Thoracic aorta (tissue), 2 donors: ENCODE measurements at places on chromosomes 5 and 9. TPM values are rescaled to one million over a fixed set of nuclear protein-coding genes. Genes with fewer than 3 reads are reported as not detected.

- no peaks in the 10 kb centered on the region for H3K27me3 ChIP-seq
- peaks cover 10% of the 10 kb centered on the region for H3K36me3 ChIP-seq
- peaks cover 9% of the 10 kb centered on the region for H3K4me1 ChIP-seq
Measured at GRCh38 chr5:43073597-43074546, 33.8 kb upstream of the ANXA2R start.

Gene SLC46A2
- 2.0 TPM for total RNA-seq

- H3K27ac ChIP-seq: no peak overlapping the region
- H3K4me1 ChIP-seq: no peaks in the 10 kb centered on the region
- H3K4me3 ChIP-seq: no peak overlapping the region
Measured at GRCh38 chr5:118902656-118903438, 85.5 kb downstream of the DTWD2 start.

- H3K36me3 ChIP-seq: no peaks in the 10 kb centered on the region
- DNase-seq: no peak
- no peaks in the 10 kb centered on the region for H3K27me3 ChIP-seq
- H3K4me1 ChIP-seq: no peaks in the 10 kb centered on the region
Measured at GRCh38 chr5:107814183-107814827, 143.6 kb upstream of the EFNA5 start.

- H3K36me3 ChIP-seq: no peaks in the 10 kb centered on the region
- no peaks in the 10 kb centered on the region for H3K4me1 ChIP-seq
- DNase-seq: no peak
- peak overlapping the region; percentile 42 for H3K27ac ChIP-seq
Measured at GRCh38 chr5:589588-589987, 22.6 kb upstream of the CEP72 start.

- H3K36me3 ChIP-seq: no peaks in the 10 kb centered on the region
- DNase-seq: no peak
- no peak overlapping the region for H3K27ac ChIP-seq
- peaks cover 6% of the 10 kb centered on the region for H3K4me1 ChIP-seq
- no peaks in the 10 kb centered on the region for H3K27me3 ChIP-seq
Measured at GRCh38 chr5:54713923-54714581, 196.5 kb downstream of the SNX18 start.

Gene SYNPO
- 191 TPM for total RNA-seq

DNA sequence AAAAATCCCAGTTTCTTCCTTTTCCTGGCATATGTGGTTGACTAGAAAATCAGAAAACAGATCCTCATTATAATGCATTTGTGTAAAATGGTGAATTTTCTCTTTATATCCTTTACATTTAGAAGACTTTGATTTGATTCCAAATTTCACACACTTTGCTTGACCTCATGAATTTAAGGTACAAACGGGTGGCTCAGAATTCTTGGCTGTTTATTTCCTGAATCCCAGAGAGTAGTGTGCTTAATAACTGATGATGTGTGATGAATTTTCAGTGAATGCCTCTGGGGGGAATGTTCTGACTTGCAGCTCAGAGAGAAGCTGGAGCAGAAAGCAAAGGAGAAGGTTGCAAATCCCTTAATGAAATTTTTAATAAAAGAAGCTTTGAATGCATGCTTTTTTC lies 126.8 kb downstream of the SPATA31D1 start:
- H3K36me3 ChIP-seq: no peaks in the 10 kb centered on the region
- no peaks in the 10 kb centered on the region for H3K4me1 ChIP-seq
- H3K4me3 ChIP-seq: no peak overlapping the region
- no peak overlapping the region for H3K27ac ChIP-seq

GRCh38 chr9:111000202-111000601 lies 38.1 kb downstream of the LPAR1 start:
- DNase-seq: no peak
- H3K27ac ChIP-seq: peak overlapping the region; percentile 7
- peaks cover 42% of the 10 kb centered on the region for H3K4me1 ChIP-seq
- no peaks in the 10 kb centered on the region for H3K36me3 ChIP-seq
- H3K4me3 ChIP-seq: no peak overlapping the region
- no peaks in the 10 kb centered on the region for H3K27me3 ChIP-seq

DNA sequence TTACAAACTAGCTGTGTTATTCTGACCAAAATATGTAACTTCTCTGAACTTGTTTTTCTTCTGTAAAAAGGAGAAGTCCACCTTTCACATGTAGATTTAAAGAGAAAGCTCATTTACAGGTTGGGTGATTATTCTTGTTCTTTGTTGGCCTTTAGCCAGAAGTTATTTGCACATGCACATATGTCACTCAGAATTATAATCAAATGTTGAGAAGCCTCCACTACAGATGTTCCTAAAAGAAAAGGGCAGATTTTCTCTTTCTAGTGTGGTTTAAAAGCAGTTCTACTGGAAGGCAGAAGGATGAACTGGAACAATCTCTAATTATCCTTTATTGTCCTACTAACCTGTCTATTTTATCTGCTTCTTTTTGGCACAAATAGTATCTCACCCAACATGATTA lies 209.8 kb upstream of the ELAVL2 start:
- DNase-seq: no peak

Gene SUSD3
- total RNA-seq: 21.4 TPM

Gene ARL14EPL
- total RNA-seq: not detected

Gene TLR4
- total RNA-seq: 94.5 TPM

- no peak overlapping the region for H3K27ac ChIP-seq
- no peak for DNase-seq
- no peaks in the 10 kb centered on the region for H3K36me3 ChIP-seq
- H3K4me3 ChIP-seq: no peak overlapping the region
Measured at GRCh38 chr5:82419559-82420332, 141.6 kb upstream of the RPS23 start.

DNA sequence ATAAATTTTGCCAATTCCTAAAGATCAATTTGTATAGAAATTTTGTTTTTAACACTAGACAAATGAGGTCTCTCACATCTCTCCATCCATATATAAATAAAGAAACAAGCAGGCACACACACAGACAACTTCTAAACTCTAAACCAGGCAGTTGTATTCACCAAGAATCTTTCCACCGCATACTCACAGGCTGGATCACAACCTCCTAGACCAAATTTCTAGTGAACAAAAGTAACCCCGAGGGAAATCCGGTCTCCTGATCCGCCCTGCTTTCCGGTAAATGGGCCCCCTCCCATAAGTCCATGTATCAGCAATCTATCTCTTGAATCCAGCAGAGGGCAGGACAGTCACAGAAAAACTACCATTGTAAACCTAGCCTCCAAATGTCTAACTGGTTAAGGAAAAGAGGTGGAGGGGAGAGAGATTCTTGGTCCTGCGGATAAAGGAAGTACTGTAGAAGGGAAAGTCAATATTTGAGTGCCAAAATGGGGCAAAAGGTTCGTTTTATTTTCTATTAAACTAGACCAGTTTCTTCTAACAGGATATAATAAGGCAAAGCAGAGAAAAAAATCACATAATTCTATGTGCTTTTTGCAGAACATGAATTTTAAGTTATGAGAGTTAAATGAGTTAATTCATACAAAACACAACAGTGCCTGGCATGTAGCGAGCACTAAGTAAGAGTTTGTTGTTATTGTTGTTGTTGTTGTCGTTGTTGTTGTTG lies 4.8 kb upstream of the SMU1 start:
- DNase-seq: peak; percentile 49
- H3K27ac ChIP-seq: peak overlapping the region; percentile 54
- H3K4me1 ChIP-seq: peaks cover 40% of the 10 kb centered on the region

GRCh38 chr5:81838307-81838906 lies 87.5 kb upstream of the SSBP2 start:
- no peaks in the 10 kb centered on the region for H3K27me3 ChIP-seq
- no peak for DNase-seq
- no peaks in the 10 kb centered on the region for H3K4me1 ChIP-seq
- H3K36me3 ChIP-seq: no peaks in the 10 kb centered on the region
- no peak overlapping the region for H3K4me3 ChIP-seq

DNA sequence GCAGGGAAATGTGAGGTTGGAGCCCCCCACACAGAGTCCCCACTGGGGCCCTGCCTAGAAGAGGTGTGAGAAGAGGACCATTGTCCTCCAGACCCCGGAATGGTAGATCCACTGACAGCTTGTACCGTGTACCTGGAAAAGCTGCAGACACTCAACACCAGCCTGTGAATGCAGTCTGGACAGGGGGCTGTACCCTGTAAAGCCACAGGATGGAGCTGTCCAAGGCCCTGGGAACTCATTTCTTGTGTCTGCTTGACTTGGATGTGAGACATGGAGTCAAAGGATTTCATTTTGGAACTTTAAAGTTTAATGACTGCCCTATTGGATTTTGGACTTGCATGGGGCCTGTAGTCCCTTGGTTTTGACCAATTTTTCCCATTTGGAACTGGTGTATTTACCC lies 535.0 kb upstream of the MEF2C start:
- H3K4me3 ChIP-seq: no peak overlapping the region
- H3K4me1 ChIP-seq: peaks cover 7% of the 10 kb centered on the region
- H3K27ac ChIP-seq: no peak overlapping the region
- no peak for DNase-seq
- H3K27me3 ChIP-seq: no peaks in the 10 kb centered on the region

- no peak overlapping the region for H3K27ac ChIP-seq
- H3K36me3 ChIP-seq: no peaks in the 10 kb centered on the region
- no peak overlapping the region for H3K4me3 ChIP-seq
- no peaks in the 10 kb centered on the region for H3K27me3 ChIP-seq
Measured at GRCh38 chr5:39680213-39680612, 255.4 kb upstream of the DAB2 start.

Gene GFRA3
- not detected for total RNA-seq

GRCh38 chr5:159198063-159199036 lies 11.0 kb downstream of the RNF145 start:
- H3K4me1 ChIP-seq: peaks cover 20% of the 10 kb centered on the region
- no peak for DNase-seq
- H3K27me3 ChIP-seq: no peaks in the 10 kb centered on the region
- H3K4me3 ChIP-seq: no peak overlapping the region
- peaks cover 8% of the 10 kb centered on the region for H3K36me3 ChIP-seq
- no peak overlapping the region for H3K27ac ChIP-seq

DNA sequence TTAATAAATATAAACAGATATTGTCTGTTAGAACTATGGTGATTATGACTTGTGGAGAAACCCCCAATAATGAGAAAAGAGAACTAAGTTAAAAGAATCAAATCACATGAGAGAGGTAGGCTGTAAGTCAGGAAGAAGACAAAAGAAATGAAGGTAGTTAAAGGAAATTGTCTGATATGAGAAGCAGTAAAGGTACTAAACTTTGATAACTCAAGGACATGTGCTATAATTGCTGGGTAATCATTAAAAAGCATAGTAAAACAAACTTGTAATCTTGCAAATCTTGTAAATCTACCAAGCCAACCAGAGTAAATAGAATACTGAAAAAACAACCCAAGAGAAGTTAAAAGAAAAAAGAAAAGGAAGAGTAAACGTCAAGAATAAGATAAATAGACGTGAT lies 207.0 kb upstream of the CTNND2 start:
- DNase-seq: no peak
- no peak overlapping the region for H3K4me3 ChIP-seq
- H3K4me1 ChIP-seq: no peaks in the 10 kb centered on the region
- no peak overlapping the region for H3K27ac ChIP-seq
- no peaks in the 10 kb centered on the region for H3K27me3 ChIP-seq
- no peaks in the 10 kb centered on the region for H3K36me3 ChIP-seq

DNA sequence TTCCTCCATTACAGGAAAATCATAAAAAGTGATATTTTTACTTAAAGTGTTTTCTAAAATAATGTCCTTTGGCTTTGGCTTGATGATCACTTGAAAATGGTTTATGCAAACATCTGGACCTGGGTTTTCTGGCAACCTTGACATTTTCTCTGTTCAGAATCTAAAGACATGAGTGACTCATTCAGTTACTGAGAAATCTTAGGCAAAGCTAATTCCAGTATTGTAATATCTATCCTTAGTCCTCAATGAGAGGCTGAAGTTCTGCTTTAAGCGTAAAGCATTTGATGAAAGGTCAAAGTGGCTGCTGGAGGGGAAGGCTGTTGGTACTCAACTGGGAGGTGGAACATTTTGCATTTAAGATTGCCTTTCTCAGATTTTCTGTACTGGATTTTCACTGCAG lies 2.3 kb downstream of the MAN2A1 start:
- peak overlapping the region; percentile 96 for H3K4me3 ChIP-seq
- no peaks in the 10 kb centered on the region for H3K36me3 ChIP-seq
- H3K27ac ChIP-seq: peak overlapping the region; percentile 98
- no peak for DNase-seq

Gene BTNL3
- total RNA-seq: not detected

Gene TEX48
- total RNA-seq: not detected

GRCh38 chr9:124834591-124834990 lies 18.7 kb upstream of the WDR38 start:
- peaks cover 9% of the 10 kb centered on the region for H3K4me1 ChIP-seq
- no peak overlapping the region for H3K27ac ChIP-seq
- no peaks in the 10 kb centered on the region for H3K27me3 ChIP-seq

- H3K27me3 ChIP-seq: no peaks in the 10 kb centered on the region
Measured at GRCh38 chr5:159377653-159378052, 47.4 kb upstream of the IL12B start.

Gene GFPT2
- total RNA-seq: 136 TPM

GRCh38 chr9:115957585-115957984 lies 196.0 kb upstream of the PAPPA start:
- DNase-seq: no peak
- no peak overlapping the region for H3K27ac ChIP-seq
- H3K36me3 ChIP-seq: no peaks in the 10 kb centered on the region
- H3K4me1 ChIP-seq: no peaks in the 10 kb centered on the region

- no peaks in the 10 kb centered on the region for H3K27me3 ChIP-seq
- no peaks in the 10 kb centered on the region for H3K36me3 ChIP-seq
- H3K27ac ChIP-seq: no peak overlapping the region
- H3K4me1 ChIP-seq: peaks cover 10% of the 10 kb centered on the region
- H3K4me3 ChIP-seq: no peak overlapping the region
- no peak for DNase-seq
Measured at GRCh38 chr9:90855208-90855902, 53.7 kb downstream of the SYK start.

Gene FAM153A
- total RNA-seq: 1.5 TPM

- no peaks in the 10 kb centered on the region for H3K36me3 ChIP-seq
- no peak for DNase-seq
- no peaks in the 10 kb centered on the region for H3K27me3 ChIP-seq
- H3K27ac ChIP-seq: no peak overlapping the region
- no peaks in the 10 kb centered on the region for H3K4me1 ChIP-seq
Measured at GRCh38 chr9:82271106-82271561, 282.6 kb downstream of the SPATA31D1 start.

- DNase-seq: no peak
- H3K4me3 ChIP-seq: no peak overlapping the region
- H3K36me3 ChIP-seq: no peaks in the 10 kb centered on the region
- H3K4me1 ChIP-seq: no peaks in the 10 kb centered on the region
- H3K27ac ChIP-seq: no peak overlapping the region
Measured at GRCh38 chr5:127296321-127296720, 5.7 kb downstream of the MEGF10 start.
